ENCODE measurements at places on chromosomes 6 and 20.

GRCh38 chr20:17587148-17587547 lies 17.3 kb downstream of the DSTN start:
- no peak for DNase-seq

- no peak for DNase-seq
Observed at GRCh38 chr6:128731249-128732165, 151.4 kb upstream of the LAMA2 start.

DNA sequence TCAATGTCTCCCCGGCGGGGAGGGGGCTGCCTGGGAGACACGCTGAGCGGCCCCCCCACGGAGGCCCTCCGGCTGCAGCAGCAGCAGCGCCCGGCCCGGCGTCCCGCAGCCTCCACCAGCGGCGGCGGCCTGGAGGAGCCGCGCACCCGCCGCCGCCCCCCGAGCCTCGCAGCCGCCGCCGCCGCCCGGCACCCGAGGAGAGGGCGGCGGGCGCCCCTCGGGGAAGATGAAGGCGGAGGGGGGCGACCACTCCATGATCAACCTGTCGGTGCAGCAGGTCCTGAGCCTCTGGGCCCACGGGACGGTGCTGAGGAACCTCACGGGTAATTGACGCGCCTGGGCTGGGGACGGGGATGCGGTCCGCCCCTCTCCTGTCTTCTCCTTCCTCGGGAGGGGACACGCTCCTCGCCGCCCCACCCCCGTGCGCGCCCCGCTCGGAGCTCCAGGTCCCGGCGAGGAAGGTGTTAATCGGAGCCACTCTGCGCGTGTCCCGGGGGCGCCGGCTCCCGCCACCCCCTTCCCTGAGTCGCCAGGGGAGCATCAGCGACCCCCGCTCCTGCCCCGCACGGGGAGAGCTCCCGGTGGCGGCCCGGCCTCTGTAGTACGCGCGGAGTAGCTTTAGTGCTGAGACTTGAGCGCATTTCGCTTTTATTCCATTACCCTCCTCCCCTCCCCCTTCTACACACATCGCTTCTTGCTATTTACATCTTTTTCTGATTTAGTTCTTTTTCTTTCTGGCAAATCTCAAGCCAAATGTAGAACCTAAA lies 686 bp downstream of the TMEM170B start:
- DNase-seq, result peak; percentile 9

- DNase-seq, result no peak
Observed at GRCh38 chr6:159493898-159494585, 199.0 kb downstream of the SOD2 start.

GRCh38 chr6:33777398-33778388 lies 11.2 kb downstream of the LEMD2 start:
- DNase-seq, result no peak

DNA sequence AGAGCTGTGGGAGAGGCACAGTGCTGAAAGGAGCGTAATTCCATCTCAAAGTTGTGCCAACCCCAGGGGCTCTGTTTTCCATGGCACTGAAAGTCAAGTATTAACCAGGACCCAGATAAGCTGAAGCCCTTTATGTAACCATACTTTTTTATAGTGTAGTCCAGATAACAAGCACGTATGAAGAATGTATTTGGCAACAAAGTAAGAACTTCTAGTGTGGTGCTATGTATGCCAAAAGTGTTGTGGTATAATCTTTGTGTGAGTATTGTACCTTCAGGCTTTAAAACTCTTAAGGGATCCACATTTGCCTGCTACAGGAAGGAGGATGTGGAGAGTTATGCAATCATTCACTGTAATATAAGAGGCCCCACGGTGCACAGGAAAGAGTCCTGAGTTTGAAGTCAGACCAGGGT lies 129.4 kb downstream of the IBTK start:
- no peak for DNase-seq

GRCh38 chr20:31476643-31477215 lies 1.6 kb downstream of the REM1 start:
- DNase-seq, result no peak

- no peak for DNase-seq
Observed at GRCh38 chr6:85127696-85128243, 322.1 kb upstream of the NT5E start.

DNA sequence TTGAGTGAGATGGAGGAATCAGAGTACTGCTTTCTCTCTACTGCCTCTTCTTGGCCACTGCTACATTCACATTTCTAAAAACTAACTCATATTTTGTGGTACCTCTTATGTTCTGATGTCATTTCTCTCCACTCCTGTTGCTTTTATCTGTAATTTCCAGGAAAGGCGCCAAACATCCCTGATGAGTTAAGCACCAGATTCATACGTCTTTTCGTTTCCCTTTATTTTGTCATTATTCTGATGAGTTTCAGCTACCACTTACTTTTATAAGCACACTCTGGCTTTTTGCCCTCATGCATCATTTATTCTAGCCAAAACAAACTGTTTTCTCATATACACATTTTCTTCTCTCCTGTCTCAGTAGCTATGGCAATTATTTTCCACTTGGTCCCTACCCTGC lies 680.0 kb downstream of the RNF144B start:
- no peak for DNase-seq

DNA sequence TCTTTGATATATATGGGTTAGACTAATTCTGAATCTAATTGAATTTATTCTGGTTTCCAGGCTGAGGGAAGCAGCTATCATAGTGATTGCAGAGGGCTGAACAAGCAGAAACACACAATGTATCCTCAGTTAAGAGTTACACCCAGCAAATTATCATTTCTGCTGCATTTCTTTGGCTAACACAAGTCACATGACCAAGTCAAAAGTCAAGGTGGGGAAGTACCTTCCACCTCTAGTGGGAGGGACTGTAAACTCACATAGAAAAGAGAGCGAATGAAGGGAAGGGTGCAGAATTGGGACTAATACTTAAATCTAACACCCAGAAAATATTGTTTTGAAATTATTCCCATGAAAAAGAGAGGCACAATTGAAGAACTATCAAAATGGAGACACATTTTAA lies 719.7 kb upstream of the MMS22L start:
- no peak for DNase-seq

GRCh38 chr6:84078335-84078734 lies 44.8 kb downstream of the MRAP2 start:
- DNase-seq, result no peak

- DNase-seq, result no peak
Observed at GRCh38 chr6:6230286-6230685, 90.2 kb downstream of the F13A1 start.

- no peak for DNase-seq
Observed at GRCh38 chr6:5723841-5724691, 282.7 kb downstream of the NRN1 start.

DNA sequence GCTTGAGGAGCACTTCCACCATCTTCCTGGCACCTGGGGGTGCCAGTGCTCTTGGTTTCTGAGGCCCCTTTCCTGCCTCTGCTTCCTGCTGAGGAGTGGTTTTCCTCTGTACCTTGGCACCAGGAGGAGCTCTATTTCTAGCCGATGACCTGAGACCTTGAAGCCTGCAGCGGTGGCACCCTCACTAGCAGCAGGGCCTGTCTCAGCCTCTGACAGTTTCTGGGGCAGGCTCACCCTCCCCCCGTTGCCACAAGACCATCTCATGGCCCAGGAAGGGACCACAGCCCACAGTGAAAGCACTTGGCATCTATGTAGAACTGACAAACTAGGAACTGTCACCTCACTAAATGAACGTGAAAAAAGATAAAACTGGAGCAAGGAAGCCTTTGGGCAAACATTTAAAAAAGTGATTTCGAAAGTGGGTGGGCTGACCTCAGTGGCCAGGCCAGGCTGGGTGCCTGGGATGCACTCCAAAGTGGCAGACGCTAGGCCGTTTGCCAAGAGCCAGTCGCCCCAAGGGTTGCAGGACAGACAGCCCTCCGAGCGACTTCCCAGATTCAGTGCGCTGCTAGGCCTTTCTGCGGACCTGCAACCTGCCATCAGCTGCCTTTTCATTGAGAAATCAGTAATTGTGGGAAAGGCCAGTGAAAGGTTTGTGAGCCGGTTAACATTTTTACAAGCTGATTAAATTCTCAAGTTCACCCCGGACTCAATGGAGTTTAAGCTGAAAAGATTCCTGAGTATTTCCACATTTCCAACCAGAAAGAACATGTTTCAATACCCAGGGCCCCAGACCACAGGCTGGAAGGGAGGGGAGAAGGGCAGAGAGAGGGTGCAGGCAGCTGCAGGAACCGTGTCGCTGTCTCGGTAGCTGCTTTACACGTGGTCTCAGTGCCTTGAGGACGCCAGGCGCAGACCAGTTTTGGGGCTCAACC lies 303.7 kb downstream of the ESR1 start:
- DNase-seq, result no peak

- DNase-seq, result no peak
Observed at GRCh38 chr6:165575158-165575549, 87.9 kb downstream of the PDE10A start.

DNA sequence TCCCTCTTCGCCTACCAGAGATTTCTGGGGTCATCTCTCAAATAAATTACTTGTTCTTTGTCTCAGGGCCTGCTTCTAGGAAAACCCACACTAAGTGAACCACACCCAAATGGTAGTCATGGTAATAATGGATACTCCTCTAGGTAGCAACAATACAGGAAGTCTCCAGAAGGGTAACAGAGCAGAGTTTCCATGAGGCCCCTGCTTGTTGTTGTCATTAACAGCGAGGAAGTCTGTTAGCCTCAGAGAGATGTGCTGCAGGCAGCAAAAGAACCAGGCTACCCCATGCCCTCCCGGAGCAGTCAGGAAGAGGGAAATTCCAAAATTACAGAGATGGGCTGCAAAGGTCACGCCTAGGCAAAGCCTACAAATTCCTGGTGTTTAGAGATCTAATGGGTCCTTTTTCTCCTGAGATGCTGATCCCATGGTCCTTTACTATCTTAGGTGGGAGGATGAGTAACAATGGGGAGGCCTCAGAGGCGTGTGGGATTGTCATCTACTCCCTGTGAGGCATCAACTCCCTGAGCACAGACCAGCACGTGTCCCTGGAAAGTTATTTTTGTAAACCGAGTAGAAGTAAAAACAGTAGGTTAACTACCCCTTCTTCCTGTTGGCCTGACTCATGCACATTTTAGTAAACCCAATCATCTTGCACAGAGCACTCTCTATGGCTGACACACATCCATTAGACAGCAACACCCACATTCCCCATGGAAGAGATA lies 10.1 kb downstream of the ISM1 start:
- DNase-seq, result peak; percentile 36

- peak; percentile 67 for DNase-seq
Observed at GRCh38 chr6:159098636-159099106, 53.9 kb upstream of the TAGAP start.

DNA sequence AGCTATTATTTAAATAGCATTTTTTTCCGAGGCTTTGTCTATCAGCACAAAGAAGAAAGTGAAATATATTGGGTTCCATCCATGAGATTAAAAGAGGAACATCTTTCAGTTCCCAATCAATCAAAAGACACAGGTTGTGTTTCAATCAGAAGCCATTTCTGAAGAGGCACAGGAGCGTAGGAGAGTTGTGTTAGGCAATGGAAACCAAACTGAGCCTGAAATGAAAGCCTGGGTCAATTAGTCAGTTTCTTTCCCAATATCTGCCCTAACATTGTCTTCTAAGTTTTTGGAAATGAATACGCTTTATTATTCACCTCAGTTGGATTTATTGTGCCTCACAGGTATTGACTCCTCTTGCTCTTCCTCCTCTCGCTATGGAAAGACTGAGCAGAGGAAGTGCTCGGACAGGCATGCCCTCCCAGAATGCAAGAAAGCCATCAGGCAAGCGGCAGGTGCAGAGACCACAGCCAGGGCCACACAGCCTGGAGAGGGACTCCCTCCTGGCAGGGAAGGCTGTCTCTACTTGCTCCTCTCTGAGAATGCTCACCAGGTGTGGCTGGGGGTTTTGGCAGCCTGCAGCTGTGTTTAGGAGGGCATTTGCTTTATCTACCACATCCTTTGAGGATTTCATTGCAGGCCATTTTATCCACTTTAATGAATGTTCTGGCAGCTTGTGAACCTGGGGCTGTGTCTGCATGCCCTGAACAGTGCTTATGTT lies 100.8 kb upstream of the NEDD9 start:
- DNase-seq, result no peak

DNA sequence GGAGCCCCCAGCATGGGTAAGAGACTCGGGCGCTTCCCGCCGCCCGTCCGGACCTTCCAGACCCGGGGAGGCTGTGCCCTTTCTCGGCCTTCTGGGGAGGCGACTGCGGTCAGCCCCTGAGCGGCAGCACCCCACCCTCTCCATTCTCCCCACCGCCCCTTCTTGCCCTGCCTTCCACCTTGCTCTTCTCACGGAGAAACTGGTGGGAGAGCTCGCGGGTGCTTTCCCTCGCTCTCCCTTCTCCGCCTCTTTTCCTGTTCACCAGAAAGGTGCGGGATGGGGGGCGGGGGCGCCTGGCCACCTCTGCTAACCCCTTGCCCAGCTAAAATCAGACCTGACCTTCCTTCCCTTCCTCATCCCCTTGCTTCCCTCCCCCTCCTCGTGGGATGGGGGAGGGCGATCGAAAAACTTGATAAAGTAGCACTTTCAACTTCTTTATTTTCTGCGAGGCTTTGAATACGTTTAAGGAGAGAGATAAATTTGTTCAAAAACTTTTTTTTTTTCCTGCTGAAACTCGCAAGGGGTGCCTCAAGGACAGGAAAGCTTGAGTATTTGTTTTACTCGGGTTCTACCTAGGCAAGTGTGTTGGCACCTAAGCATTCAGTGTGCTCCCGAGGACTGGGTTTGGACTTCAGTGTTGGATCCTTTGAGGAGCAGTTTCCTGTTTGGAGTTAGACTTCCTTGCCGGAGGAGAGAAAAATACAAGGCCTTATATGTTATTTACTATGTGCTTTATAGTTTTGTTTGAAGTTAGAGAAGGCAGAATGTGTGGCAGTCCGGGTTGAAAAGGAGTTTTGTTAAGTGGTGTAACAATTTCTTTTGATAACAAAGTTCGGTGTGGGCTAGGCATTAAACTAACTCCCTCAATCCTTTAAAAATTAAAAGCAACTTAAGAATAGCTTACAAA lies 897 bp downstream of the CD2AP start:
- DNase-seq, result no peak

- no peak for DNase-seq
Observed at GRCh38 chr6:17740559-17741220, 34.0 kb upstream of the NUP153 start.

DNA sequence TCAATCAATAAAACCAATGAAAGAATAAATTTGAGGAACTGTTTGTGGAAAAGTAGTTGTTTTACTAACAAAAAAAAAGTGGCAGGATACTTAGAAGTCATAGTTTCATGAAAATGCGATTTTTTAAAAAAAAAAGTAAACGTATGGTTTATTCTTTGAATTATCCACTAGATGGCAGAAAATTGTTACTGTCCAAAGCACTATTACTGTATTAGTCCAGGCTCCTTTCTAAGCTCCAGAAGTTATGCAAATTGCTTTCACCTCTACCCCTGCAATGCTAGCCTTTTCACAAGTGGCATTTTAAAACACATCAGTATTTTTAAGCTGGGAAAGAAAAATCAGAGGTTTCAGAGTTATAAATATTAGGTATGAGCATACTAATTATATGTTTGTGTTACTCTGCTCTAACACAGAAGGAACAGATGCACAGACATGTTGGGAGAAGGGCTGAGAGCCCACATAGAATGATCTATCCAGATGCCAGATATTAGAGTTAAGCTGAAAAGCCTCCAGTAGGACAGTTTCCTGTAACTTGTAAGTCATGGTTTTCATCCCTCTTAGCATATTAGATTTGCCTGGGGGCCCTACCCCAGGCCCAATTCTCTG lies 63.9 kb downstream of the FHL5 start:
- no peak for DNase-seq

Measured in activated T-helper 1 cell treated with anti-CD3 and anti-CD28 coated beads, Interleukin-12 subunit alpha, Interleukin-12 subunit beta, Interleukin-2, Interleukin-4 antibody, amounts not matched to agents 30 ng/mL and 10 ng/mL and 1 ng/mL, durations not matched to agents 14 hours and 24 hours and 36 hours (primary cell).